ENCODE measurements at places on chromosomes 4 and X.

GRCh38 chr4:76306882-76307659, 538 bp downstream of the STBD1 start:
- peak; percentile 69 for DNase-seq

DNA sequence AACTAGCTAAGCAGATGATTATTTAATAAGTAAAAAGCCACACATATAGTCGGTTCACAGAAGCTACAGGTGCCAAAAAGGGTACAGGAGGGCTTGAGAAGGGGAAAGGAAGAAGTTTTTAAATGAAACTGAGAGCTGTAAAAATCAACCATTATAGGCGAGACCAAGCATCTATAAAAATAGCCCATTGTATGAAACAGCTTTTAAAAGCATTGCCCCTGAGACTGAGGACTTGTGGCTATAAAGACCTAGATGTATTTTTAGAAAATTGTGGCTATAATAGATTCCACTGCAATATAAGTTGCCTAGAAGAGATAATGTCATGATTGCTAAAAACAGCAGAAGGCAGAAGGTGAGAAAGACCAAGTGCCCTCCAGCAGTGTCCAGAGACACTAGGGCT, 15.0 kb upstream of the TTC29 start:
- DNase-seq, result no peak

DNA sequence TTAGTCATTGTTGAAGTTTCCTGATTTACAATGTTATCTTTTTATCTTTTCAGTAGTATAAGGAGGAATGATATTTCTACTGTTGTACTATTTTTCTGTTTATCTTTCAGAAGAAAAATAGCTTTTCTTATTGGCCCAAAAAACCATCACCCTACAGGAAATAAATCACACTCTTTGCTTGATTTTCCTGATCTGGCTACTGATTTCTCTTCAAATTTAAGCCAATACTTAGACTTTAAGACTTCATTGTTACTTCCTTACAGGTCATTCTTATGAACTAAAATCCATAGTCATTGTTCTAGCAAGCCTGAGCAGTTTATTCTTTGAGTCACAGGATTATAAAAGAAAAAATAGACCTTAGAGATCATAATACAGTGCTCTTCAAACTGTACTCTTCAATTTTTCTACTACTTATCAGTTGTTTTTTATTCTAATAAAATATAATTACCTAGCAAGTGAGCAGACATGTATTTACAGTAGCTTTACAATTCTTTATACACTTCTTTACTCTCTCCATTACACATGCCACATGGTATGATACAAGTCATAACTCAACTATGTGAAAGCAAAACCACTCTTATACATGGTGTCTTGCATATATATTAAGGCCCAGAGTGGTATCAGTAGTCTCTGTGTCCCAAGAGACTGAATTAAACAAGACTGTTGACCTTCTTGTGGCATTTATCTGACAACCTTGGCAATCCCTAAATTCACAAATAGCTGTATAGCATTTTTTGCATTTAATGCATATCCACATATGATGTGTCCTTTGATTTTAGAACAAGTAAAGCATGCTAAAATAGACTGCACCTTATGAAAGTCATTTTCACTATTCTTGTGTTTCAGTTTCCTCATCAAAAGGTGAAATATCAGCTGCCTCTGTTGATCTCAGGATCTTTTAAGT, 47.9 kb downstream of the TET2 start:
- DNase-seq, result no peak

DNA sequence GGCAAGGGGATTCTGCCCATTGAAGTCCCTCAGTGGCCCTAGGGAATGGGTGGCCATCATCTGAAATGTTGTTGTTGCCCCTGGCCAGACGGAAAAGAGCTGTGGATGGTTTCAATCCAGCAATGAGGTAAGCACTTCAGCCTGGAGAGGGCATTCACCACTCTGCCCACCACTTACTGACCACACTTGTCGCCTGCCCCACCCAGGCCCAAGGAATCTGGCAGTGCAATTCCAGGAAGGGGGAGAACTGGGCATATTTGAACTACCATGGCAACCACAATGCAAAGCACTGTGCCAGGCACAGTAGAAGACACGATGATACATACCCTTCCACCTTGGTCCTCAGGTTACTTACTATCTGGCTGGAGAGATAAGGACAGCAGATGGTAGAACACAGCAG, 161.6 kb downstream of the PDGFRA start:
- DNase-seq, result no peak

GRCh38 chr4:185998791-185999190, 70.2 kb upstream of the TLR3 start:
- no peak for DNase-seq

DNA sequence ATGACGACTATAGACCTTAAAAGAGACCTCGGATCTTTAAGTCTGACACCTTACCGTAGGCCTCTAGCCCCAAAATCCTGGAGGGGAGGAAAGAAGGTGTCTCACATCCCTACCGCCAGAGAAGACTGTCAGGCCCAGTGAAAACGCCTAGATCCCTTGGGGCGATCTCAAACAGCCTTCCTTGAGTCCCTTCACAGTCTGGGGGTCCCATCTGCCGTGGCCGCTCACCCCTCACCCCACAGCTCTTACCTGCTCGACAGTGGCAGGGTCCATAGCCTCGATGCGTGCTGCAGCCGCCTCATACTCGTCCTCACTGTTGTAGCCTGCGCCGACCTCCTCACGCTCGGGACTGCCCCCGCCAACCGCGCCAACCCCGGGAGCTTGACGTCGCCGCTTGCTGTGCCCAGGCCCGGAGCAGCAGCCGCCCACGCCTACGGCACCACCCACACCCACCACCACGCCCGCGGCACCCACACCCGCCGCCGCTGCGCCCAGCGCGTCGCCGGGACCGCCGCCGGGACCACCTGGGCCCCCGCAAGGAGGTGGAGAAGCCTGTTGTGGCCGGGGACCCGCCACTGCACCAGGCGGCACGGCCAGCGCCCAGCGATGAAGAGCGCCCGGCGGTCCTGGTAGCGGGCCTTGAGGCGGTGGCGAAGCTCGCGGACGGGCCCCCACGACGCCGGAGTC, 536 bp downstream of the OTUD5 start:
- no peak for DNase-seq

- DNase-seq, result no peak
Observed at GRCh38 chr4:103498161-103499070, 221.4 kb downstream of the TACR3 start.

- no peak for DNase-seq
Observed at GRCh38 chrX:143781103-143781502, 60.6 kb upstream of the SPANXN2 start.

DNA sequence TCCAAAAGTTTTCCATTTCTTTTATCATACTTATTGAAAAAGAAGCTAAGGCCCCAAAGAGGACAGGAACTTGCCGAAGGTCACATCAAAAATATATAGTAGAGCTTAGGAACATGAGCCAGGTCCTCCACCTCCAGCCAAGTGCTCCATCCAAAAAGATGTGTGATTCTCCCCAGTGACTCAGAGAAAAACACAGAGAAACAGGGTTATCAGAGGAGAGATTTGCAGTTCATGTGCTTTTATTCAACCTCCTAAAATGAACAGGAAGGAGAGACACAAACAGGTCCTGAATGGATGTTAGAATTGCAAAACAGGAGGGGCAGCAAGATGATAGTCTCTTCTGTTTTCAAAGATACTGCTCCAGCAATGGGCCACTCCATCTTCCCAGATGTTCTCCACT, 19.6 kb upstream of the FGF16 start:
- DNase-seq, result no peak

DNA sequence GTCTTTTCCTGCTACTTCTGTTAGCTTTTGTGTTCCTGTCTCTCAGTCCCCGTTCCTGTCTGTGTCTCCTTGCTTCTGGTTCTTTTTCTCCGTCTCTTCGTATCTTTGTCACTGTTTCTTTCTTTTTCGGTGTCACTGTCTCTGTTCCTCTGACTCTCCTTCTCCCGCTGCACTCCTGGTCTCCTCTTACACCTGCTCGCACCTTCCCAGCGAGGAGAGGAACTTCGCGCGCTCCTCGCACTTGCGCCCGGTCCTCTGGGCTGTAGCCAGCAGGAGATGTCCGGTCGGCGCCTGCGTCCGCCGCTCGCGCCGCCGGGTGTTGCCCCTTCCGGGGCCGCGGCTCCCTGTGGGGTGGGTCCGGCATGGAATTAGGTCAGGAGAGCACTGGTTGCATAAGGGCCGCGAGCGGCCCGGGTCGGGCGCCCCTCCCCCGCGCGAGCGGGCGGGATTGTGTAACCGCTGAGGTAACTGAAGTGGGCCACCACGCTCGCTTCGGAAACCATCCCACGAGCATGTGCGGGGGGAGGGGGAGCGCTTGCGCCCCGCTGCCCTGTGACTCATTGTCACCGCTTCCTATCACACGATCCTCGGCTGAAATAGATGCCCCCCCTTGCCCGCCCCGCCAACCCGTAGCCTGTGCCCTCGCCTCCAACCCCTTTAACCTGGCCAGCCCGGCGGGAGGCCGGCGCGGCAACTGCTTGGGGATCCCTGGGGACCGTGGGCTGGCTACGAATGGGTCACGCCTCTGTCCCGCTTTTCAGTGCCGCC, 1.6 kb downstream of the LONRF3 start:
- peak; percentile 70 for DNase-seq

DNA sequence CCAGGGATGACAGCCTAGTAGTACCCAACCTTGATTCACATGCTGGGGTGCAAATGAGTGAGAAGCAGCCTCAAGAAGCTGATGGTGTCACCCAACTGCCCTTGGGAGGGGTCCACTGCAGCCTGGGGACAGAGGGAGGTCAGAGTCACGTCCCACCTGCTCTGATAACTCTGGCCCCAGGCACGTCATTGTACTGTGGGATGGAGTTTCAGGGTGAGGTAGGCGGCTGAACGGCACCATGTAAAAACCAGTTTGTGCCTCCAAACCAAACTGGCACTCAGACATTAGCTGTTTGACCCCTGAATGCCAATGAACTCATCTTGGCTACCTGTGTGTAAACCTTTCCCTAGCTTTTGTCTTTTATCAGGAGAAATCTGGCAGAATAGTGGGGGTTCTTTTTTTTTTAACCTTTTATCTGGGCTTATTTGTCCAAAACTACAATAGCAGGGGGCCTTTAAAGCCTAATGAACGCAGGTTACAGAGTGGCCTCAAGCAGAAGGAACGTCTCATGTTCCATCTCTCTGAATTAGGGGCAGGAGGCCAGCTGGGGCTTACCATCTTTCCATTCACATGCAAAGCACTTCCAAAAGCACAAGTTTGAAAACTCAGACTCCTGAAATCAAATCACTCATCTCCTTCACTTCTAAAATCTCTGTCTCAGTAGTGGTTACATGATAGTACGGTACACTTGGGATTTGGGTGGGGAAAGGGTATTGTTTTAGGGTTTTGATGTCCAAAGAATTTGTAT, 89.4 kb downstream of the IRF2 start:
- no peak for DNase-seq

GRCh38 chr4:110867251-110867960, 244.5 kb upstream of the PITX2 start:
- DNase-seq, result no peak

DNA sequence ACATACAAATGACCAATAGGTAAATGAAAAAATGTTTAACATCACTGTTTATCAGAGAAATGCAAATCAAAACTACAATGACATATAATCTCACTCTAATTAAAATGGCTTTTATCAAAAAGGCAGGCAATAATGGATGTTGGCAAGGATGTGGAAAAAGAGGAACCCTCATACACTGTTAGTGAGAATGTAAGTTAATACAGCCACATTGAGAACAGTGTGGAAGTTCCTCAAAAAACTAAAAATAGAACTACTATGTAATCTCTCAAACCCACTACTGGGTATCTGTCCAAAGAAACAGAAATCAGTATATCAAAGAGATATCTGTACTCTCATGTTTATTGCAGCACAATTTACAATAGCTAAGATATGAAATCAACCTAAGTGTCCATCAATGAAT, 165.9 kb upstream of the HHIP start:
- no peak for DNase-seq

- DNase-seq, result no peak
Observed at GRCh38 chr4:106497271-106497670, 128.7 kb upstream of the GIMD1 start.

DNA sequence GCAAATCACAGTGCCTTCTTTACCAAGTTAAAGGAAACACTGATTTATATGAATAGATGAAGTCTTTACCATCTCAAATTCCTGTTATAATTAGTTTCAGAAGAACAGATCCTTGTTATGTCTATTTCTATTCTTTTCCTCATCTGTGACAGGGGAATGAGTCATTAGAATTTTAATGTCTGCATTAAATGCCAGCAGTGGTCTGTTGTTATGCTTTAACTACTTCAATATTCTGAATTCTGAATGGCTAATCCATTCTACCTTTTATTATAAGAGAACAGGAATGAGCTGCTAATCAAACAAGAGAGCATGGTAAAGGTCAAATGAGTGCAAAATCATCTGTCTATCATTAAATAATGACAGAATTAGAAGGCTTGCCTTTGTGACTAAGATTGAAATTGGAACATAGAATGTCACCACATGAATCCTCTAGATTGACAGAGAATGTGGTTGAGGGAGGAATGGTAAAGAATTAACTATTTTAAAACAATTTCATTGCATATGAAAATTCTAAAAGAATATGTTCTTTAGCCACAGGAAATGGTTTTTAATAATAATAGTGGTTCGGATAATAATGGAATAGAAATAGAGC, 935.5 kb downstream of the ADGRL3 start:
- no peak for DNase-seq

- no peak for DNase-seq
Observed at GRCh38 chr4:169410839-169411770, 140.3 kb upstream of the SH3RF1 start.

GRCh38 chrX:151680805-151681204, 14.5 kb upstream of the PRRG3 start:
- DNase-seq, result no peak

- no peak for DNase-seq
Observed at GRCh38 chr4:108213308-108213707, 44.6 kb upstream of the LEF1 start.

- no peak for DNase-seq
Observed at GRCh38 chr4:31416498-31416897, 696.3 kb downstream of the PCDH7 start.

- DNase-seq, result no peak
Observed at GRCh38 chr4:167883266-167883665, 209.1 kb upstream of the ANXA10 start.

DNA sequence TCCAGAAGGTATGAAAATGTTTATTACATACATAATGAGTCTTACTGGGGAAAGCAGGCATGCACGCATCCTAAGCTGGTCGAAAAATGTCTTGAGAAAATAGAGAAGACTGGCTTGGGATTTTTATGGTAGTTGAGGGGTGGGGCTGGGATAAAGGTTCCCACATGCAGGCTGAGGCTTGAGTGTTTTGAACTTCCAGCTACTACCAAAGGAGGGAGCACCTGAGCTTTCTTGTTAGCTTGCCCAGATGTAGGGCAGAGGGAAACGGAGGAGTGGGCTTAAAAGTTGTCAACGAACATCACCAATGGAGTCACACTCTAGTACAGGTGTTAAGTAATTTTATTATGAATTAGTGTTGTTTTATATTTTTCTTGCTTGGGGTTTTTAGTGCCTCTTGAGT, 39.6 kb upstream of the SRPX start:
- no peak for DNase-seq

GRCh38 chr4:14264437-14264836, 636.9 kb upstream of the BOD1L1 start:
- no peak for DNase-seq

DNA sequence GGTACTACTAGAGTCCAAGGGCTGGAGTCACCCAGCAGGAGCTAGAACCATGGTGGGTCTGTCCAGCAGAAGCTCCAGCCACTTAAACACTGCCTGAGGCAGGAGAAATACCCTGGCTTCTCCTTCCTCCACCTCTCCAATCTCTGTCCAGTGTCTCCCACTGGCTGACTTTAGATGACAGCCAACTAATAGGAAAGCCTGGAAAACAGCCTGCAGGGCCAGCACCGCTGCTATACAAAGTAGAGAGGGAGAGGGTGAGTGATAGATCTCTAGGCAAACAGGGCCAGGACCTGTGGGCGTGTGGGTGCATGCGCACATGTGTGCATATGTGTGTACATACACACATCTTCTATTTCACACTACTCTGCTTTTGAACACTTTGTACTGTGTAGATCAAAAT, 56.5 kb upstream of the ATP8A1 start:
- no peak for DNase-seq
